ENCODE measurements at places on chromosomes 2 and 18.

DNA sequence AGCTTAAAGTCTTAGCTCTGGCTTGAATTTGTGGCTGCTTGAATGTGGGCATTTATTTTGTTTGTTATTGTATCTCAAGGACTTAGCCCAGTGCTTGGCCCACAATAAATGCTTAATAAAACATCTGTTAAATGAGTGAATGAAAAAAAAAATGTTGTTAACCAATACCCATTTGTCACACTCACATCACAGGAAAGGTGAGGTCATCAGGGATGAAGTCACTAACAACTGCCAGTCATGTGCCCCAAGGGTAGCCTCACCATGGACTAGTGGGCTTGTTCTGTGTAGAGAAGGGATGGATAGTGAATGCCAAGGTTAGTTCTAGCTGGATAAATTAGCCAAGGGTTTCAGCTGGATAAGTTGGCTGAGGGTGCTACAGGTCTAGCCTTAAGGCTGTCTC lies 3.0 kb downstream of the NRBP1 start:
- DNase-seq: no peak

- no peak for DNase-seq
Observed at GRCh38 chr2:172742931-172743540, 7.4 kb downstream of the RAPGEF4 start.

DNA sequence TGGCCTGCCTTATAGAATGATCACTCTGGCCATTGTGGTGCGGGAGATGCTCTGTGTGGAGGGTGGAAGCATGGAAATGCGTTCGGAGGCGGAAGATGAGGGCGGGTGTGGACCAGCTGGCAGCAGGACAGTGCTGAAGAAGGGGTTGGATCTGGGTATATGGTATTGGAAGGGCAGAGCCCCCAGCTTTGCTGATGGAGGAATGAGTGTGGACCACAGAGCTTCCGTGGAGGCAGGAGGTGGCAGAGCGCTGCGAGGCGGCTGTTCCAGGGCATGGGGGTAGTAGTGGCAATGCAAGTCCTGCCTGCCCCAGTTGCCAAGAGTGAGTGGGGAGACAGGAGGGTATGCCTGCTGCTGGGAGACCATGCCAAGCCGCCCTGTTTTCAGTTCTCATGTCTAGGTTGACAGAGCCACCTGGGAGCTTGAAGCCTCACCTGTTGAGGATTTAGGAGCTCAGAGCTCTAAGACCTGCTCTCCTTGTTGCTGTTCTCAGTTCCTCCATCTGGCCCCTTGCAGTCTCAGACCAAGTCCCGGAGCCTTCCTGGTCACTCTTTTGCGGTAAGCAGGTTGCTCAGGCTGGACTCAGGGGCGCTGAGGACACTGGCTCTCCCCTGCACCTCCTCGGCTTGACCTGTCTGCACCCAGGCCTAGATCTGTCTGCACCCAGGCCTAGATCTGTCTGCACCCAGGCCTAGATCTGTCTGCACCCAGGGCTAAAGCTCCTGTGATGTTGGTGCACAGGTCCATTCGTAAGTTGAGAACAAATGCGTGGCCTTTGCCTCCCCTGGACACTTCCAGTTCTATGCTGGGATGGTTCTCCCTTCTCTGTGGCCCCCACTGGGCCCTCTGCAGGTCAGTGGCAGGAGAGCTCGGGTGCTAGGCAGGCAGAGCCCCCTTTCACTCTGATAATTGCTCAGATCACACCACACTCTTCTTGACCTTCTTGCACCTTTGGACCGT lies 290.5 kb upstream of the HS6ST1 start:
- DNase-seq: no peak

DNA sequence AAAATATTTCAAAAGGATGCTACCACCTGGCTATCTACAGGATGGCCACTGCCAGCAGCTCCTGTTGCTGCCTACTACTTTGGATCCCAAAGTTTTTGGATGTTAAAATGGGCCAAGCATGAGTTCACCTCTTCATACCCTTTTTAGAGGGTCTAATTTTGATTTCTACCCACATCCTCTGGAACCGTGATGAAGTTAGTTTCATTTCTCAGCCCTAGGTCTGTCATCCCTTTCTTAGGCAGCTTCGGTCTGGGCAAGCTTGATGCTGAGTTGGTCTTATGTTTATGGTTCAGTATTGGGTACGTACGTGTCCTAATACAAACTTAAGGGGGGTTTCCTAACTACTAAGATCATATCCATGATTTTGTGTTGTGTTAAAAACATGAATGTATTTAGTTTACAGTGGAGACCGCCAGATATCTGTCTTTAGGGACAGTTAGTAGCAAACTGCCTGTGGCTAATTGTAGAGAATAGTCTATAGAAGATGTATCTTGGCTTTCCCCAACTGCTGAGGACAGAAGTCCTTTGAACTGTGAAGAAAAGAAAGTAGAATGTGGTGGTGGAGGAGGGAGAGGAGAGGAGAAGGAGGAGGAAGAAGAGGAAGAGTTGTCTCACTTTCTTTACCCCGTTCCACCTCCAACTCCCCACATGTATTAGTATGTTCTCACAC lies 184.9 kb downstream of the UBE2E3 start:
- peak; percentile 17 for DNase-seq

- no peak for DNase-seq
Observed at GRCh38 chr18:78126536-78126935, 853.1 kb upstream of the SALL3 start.

DNA sequence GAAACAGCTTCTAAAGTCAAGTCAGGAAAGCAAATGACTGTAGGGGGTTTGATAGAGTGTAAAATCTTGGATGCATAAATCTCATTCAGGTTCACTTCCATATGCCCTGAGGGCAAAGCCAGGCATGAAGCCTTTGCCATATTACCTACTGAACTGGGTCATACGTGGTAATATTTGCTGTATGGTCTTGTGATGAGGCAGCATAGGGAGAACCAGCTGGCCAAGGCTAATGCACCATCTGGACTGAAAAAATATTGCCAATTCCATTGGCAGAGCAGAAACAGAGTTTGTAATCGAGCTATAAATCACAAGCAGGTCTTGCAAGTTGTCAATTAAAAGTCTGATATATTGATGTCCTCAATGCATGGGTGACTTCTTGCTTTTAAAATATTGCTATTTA lies 243.8 kb downstream of the ERBB4 start:
- DNase-seq: no peak

DNA sequence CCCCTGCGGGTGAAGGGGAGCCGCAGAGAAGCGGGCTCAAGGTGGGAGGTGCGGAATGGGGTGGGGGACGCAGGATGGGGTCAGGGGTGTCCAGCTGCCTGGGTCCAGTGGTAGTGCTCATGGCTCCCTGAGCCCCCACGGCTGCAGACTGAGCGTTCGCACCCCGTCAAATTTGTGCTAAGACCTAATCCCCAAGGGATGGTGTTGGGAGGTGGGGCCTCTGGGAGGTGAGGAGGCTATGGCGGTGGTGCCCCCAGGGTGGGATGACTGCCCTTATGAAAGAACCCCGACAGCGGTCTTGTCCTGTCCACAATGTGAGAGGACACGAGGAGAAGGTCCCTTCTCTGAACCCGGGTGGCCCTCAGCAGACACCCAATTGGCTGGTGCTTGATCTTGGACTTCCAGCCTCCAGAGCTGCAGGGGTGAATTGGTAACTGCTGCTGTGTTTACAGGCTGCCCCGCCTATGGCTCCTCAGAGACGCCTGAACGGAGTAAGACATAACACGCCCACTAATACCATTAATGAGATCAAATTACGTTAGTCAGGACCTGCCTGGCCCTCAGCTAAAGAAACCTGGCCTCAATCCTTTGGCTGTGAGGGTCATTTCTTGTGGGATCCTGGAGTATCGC lies 42.6 kb downstream of the PXDN start:
- no peak for DNase-seq

GRCh38 chr2:89841476-89841840 lies 1150.0 kb downstream of the RPIA start:
- DNase-seq: no peak

GRCh38 chr2:177148477-177149154 lies 64.0 kb upstream of the HNRNPA3 start:
- DNase-seq: peak; percentile 34

DNA sequence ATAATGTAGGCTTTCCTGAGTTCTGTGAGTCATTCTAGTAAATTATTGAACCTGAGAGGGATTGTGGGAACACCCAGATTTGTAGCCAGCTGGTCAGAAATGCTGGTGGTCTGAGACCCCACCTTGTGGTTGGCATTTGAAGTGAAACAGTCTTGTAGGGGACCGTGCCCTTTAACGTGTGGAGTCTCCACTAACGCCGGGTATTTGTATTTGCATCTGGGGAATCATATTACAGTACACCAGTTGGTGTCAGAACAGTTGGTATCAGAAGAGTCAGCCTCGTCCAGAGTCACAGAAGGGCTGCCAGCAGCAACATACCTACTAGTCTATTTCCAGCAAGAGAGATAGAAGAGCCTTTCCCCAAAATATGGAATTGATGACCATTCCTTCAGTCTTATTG lies 38.3 kb upstream of the PTPN4 start:
- no peak for DNase-seq

- peak; percentile 70 for DNase-seq
Observed at GRCh38 chr2:96509114-96509846, 4.1 kb upstream of the NEURL3 start.
